Transverse colon (tissue), 4 donors: ENCODE measurements at places on chromosomes 11 and 22. TPM values are rescaled to one million over a fixed set of nuclear protein-coding genes. Genes with fewer than 3 reads are reported as not detected.

The B3GAT1 gene
- total RNA-seq = not detected

The OR6A2 gene
- total RNA-seq = not detected

The ACR gene
- total RNA-seq = not detected

GRCh38 chr22:44424867-44425693 is 73.0 kb downstream of the RTL6 start:
- H3K36me3 ChIP-seq = no peaks in the 10 kb centered on the region
- H3K27me3 ChIP-seq = peaks cover 5% of the 10 kb centered on the region
- H3K4me3 ChIP-seq = no peak overlapping the region
- H3K27ac ChIP-seq = no peak overlapping the region
- no peak for DNase-seq

- H3K4me1 ChIP-seq = no peaks in the 10 kb centered on the region
- H3K36me3 ChIP-seq = no peaks in the 10 kb centered on the region
- no peak overlapping the region for H3K4me3 ChIP-seq
- no peak overlapping the region for H3K27ac ChIP-seq
- no peaks in the 10 kb centered on the region for H3K27me3 ChIP-seq
- DNase-seq = no peak
These were observed 24.5 kb upstream of the CCDC134 start for GRCh38 chr22:41775976-41776375.

GRCh38 chr11:91587131-91587530 is 637.5 kb upstream of the FAT3 start:
- H3K4me1 ChIP-seq = no peaks in the 10 kb centered on the region
- no peaks in the 10 kb centered on the region for H3K27me3 ChIP-seq
- no peak overlapping the region for H3K27ac ChIP-seq
- no peak for DNase-seq
